ENCODE measurements at places on chromosomes 4 and X.

DNA sequence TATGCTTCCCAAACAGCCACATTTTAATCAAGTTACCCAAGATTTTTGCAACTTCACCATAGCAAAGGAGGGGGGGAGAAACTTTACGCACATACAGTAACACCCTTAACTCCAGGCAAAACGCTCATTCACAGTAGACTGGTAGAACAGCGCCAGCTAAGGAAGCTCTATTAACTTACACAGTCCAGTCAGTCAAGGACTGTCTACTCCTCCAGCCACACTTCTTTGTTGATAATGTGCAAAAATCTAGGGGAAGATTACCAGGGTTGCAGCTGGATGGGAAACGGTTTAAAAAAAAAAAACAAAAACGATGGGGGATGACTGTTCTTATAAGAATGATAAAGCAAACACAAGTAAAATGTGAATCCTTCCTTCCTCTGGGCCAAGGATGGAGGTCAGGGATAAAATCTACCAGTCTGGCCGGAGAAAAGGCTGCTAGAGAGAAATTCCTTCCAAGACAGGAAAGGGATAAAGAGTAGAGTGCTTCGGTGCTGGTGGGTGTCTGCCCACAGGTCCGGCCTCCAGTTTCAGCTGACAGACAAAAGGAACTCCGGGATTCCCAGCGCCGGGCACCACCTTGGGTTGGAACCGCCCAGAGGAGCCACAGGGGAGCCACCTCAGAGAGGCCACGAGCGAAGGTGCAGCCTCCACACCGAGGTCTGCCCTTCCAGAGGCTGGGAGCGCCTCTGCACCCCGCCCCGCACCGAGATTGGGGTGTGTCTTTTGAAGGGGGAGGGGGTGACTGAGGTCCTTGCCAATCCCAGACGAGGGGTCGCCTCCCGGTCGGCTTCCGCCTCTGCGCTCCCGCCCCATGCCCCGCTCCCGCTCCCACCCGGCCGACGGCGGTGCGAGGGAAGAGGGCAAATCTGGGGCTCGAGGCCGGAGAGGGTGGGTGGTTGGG, 811 bp downstream of the ANKRD50 start:
- peak; percentile 41 for DNase-seq

- no peak for DNase-seq
These were observed 143.7 kb upstream of the SMIM10 start for GRCh38 chrX:134847133-134847532.

- DNase-seq = peak; percentile 39
These were observed 37.3 kb downstream of the NUDT11 start for GRCh38 chrX:51459125-51459524.

GRCh38 chr4:52376132-52376704, 282.9 kb downstream of the USP46 start:
- peak; percentile 46 for DNase-seq

GRCh38 chr4:109846395-109847098, 1.4 kb upstream of the LRIT3 start:
- DNase-seq = no peak

- DNase-seq = no peak
These were observed 423.0 kb upstream of the MAGEB2 start for GRCh38 chrX:29792335-29792734.

- peak; percentile 44 for DNase-seq
These were observed 2.3 kb downstream of the GPR174 start for GRCh38 chrX:79146640-79147390.

GRCh38 chrX:150293311-150294013, 69.7 kb upstream of the MAMLD1 start:
- no peak for DNase-seq

DNA sequence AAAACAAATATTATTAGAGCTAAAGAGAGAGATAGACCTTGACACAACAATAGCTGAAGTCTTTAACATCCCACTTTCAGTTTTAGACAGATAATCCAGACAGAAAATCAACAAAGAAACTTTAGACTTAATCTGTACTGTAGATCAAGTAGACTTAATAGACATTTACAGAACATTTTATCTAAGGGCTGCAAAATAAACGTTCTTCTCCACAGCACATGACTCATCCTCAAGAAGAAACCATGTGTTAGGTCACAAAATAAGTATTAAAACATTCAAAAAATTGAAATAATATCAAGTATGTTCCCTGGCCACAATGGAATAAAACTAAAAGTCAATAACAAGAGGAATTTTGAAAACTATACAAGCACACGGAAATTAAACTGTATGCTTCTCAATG, 1510.3 kb upstream of the PCDH10 start:
- no peak for DNase-seq

DNA sequence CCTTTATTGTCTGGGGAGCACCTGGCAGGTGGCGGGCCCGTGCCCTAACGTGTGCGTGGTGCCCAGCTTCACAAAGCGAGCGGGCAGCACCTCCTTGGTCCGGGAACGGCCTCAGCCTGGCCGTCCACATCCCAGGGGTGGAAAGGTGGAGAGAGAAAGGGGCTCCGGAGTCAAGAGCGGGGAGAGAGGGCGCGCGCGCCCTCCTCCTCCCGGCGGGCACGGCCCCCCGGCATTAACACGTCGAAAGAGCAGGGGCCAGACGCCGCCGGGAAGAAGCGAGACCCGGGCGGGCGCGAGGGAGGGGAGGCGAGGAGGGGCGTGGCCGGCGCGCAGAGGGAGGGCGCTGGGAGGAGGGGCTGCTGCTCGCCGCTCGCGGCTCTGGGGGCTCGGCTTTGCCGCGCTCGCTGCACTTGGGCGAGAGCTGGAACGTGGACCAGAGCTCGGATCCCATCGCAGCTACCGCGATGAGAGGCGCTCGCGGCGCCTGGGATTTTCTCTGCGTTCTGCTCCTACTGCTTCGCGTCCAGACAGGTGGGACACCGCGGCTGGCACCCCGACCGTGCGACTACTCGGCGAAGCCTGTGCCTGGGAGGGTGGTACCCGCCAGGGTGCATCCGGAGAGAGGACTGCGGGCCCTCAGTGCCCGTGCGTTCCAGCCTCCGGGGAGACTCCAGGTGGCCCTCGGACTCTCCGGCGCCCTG, at the start of gene KIT:
TSS of gene KIT (plus strand) at position 407 of the 701 bp plus-strand sequence. CDS start at position 465, 58 bp downstream.
- DNase-seq = no peak

- no peak for DNase-seq
These were observed 47.5 kb upstream of the UGT2B15 start for GRCh38 chr4:68717999-68718398.

DNA sequence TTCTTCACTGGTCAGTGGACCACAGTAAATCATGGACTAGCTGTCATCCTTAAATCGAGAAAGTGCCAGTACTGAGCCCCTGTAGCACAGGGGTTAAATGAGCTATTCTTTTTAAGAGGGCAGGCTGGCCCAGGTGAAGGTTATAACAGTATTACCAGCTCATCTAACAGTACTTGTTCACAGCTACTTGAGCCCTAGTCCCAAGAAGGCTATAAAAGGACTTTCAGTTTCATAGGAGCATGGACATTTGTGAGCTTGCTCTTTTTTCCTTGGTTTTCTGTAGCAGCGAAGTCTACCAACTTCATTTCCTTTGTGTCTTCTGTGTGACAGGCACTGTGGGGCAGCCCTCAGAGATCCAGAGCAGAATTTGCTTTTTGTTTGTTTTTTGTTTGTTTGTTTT, 61.0 kb downstream of the ARX start:
- no peak for DNase-seq

DNA sequence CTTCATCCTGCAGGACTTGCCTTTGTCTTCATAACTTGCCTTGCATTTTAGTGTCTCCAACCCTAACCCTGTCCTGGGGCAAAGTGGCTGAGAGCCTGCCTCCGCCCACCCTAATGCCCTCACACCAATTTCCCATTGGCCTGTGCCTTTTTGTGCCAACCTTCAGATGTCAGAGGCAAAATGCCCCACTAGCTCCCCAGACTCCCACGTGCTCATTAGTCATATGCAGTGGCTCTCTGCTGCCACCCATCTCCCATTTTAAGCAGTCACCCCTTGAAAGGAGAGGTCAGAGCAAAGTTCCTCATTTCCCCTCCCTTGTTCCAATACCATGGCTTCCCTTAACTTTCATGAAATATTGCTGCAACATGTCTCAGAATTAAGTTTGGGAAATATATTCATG, 74.8 kb upstream of the PASD1 start:
- peak; percentile 24 for DNase-seq

DNA sequence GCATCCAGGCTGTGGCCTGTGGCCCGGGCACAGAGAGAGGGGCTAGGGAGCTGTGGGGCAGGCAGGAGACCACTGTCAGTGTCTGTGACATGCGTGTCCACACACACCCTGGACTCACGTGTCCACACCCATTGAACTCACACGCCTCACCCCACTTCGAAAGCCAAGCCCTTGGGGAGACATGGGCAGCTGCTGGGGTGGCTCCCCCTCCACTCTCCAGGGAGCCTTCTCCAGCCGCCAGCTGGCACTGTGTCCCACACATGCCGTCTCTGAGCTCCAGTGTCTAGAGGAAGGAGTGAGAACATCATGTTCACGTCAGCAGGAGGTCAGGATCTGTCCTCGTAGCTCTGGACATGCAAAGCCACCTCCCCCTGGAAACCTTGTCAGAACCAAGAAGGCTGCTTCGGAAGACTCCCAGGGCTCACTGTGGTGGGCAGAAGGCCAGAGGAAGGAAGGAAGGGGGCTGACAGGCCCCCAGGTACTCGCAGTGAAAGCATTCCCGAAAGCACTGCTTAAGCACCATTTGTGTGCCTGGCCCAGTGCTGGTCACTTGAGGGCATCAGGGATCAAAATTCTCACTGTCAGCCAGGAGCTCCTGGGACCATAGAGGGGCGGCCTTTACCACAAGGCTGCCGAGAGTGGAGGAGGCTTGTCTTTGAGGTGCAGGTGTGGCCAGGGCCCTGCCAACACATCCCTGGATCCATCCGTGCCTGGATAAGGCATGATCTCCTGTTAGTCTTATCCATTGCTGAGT, 61.4 kb downstream of the HTRA3 start:
- no peak for DNase-seq

DNA sequence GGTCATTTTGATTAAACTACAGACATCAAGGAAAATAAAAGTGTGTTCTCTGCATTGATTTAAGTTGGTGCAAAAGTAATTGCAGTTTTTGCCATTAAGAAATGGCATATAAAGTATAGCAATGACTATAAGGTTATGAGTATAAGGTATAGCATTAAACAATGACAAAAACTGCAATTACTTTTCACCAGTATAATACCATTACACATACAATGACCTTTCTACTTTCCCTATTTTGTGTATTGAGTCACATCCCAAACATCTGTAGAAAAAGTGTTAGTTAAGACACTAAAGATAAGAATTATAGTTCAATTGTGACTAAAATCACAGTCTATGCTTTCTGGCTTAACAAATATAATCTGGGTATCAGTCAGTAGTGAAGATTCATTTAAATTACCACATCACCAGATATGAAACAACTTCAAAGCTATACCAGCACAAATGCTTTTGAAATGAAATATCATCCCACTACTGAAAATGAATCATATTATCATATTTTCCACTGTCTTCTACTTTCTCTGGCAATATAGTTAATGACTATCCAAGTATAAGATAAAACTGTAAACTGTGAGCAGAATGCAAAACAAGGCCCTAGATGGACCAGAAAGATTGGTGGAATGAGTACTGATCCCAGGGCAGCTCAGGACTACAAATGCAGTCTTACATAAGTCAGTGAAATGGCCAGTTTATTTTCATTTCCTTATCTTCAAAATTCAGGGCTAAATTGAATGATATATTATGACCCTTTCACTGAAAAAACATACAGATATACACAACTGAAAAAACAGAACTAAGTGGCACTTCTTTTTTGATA, 241.1 kb downstream of the ANTXR2 start:
- DNase-seq = no peak
